ENCODE measurements at places on chromosomes 4 and X.

- no peak for DNase-seq
These were observed 62.8 kb downstream of the NUDT10 start for GRCh38 chrX:51395480-51395809.

GRCh38 chr4:88659055-88659889 is 38.4 kb downstream of the NAP1L5 start:
- no peak for DNase-seq

DNA sequence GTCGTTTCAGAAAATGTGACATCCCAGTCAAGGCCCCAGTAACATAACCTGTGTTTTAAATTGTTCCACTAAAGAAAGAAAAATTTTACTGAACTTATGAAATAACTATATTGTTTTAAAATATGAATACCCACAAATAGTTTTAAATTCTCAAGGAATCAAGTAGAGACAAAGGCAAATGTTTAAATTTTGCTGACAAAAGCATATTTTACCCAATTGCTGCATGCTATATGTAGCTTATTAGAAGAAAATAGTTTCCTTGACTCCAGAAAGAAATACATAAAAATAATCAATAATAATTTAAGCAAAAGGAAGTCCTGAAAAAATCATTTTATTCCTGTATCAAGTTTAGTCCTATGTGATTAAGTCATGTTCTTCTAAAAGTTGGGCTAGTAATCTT is 481.3 kb upstream of the ADGRL3 start:
- DNase-seq: no peak

DNA sequence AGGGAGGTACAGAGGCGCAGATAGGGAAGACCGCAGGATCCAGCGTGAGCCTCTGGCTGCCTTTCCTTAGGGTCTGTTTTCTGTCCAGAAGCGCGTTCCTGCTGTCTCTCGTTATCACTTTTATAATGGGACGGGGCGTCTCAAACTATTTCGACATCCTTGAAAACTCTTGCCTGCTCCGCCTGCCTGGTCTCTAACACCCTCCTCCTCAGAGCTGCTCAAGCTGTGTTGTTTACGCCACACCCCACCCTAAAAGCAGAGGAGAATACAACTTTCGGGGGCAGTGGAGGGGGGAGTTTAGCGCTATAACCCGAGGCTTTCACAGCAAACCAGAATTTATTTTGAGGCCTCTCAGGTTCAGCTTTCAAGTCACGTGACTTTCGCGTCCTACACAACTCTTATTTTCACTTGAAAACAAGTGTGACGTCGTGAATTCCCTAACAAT is 646 bp upstream of the FAM3A start:
- DNase-seq: no peak

GRCh38 chrX:19774905-19775304 is 112.5 kb downstream of the SH3KBP1 start:
- DNase-seq: no peak

GRCh38 chrX:91108761-91109160 is 325.9 kb upstream of the PABPC5 start:
- DNase-seq: no peak

GRCh38 chr4:1452431-1453051 is 46.3 kb upstream of the NKX1-1 start:
- no peak for DNase-seq

DNA sequence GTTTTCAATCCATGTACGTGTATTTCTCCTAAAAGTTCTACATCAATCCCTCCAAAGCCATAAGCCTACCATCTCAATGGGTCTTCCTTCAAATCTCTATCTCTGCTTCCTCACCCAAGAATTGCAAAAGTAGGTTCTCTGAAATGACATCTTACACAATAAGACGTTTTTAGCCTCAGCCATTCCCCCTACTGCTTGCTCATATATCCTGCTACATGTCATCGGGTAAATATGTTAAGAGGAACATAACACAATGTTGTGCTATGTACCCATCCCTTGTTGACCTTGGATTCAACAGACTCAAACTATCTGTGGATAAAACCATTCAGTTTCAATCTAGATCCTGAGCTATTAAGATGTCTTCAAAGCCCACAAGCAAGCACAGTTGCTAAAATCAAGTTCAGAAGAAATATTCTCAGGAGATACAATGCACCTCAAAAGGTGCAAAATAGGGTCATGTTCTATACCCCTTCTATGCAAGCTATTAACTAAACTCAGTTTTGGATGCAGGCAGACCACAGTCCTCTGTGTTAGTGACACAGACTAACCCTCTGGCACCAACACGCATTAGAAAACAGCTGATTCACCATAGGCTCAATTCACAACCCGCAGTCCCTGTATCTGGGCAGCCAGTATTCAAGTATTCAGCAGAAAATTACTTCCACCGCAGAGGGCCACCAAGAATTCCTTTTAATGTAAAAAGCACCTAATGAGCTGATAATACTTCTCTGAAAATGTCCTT is 56.8 kb downstream of the CD99L2 start:
- DNase-seq: no peak

DNA sequence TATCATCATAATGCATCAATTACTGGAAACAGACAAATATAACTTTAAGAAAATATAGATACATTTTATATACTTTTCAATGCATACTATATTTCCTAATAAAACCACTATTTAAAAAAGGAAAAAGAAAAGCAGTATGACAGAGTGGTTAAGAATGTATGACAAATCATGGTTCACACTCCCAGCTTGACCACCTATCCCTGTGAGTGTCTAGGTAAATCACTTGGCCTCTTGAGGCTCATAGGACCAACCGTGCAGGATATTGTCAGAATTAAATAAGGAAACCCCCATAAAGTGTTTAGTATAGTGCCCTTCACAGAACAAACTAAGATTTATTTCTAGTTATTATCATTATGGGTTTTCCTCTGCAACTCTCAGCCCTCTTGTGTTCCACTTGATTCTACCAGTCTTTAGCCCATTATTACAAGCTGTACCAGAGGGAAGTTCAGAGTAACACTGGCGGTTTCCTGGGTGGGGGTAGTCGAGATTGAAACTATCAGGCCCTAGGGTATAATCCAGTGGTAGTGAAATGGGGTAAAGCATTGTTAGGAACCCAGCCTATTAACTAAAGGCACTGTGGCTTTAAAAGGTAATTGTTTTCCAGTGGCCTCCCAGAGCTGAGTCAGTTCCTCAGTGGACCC is 55.5 kb upstream of the PAK3 start:
- DNase-seq: no peak

DNA sequence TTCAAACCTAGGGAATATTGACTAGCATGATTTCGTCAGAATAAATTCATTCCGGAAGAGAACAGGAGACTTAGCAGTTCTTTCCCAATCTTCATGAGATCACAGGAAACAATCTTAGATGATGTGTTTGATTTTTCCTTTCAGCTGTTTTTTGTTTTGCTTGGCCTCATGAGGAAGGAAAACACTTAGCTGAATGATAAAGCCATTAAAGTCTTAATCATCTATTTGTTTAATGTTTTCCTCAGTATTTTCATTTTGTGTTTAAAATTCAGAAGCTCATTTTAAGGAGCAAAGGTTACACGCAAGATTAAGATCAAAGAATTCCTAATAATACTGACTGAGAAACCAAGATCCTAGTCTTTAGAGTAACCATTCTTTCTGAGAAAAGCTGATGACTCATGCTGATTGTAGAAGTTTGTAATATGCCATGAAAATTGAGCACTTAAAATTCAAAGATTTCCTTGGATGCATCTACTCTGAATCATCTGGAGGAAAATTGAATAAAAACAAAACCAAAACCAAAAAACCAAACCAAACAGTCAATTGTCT is 15.4 kb upstream of the TBC1D19 start:
- DNase-seq: no peak

GRCh38 chr4:46890056-46890455 is 19.0 kb downstream of the COX7B2 start:
- DNase-seq: no peak

- DNase-seq: no peak
These were observed 148.0 kb upstream of the STX18 start for GRCh38 chr4:4689694-4690440.

DNA sequence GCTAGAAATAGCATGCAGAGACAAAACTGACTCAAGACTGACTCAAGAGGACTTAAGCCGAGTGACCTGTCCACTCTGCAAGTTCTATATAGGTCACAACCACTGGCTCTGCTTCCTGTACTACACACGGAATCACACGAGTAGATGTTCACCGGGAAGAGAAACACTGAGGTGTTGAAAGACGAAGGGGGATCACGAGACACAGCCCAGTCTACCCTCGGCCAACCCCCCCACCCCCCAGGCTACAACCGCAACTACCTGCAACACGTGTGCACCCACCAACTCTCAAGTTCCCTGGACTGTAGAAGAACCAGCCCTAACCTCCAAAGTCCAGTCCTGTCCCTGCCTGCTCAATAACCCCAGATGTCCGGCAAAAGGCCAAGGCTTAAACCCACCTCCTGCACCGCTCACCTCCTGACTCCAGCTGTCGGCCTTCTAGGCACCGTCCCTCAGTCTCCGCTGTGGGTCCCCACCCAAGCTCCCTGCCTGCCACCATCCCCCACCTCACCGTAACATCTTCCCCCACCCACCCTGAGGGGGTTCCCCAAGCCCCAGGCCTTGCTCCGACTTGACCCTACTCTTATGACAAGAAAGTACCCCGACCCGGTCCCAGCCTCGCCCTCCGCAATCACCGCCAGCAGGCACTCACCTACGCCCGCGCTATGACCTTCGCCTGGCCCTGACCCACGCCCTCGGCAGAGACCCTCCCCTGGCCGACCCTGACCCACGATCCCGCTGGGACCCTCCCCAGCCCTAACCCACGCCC is 739 bp downstream of the GAK start:
- DNase-seq: no peak

- DNase-seq: no peak
These were observed 1.6 kb upstream of the ZC4H2 start for GRCh38 chrX:64977830-64978229.

GRCh38 chrX:101430457-101431078 is 22.5 kb downstream of the HNRNPH2 start:
- no peak for DNase-seq

GRCh38 chrX:2466876-2467656 is 33.7 kb downstream of the DHRSX start:
- DNase-seq: no peak

GRCh38 chr4:99149426-99150019 is 5.4 kb upstream of the ADH4 start:
- no peak for DNase-seq

- DNase-seq: no peak
These were observed 53.8 kb downstream of the CPLX1 start for GRCh38 chr4:772118-772517.

- DNase-seq: no peak
These were observed 485.1 kb upstream of the TENM3 start for GRCh38 chr4:181757910-181758660.

GRCh38 chr4:80393246-80393969 is 57.9 kb downstream of the CFAP299 start:
- DNase-seq: no peak

DNA sequence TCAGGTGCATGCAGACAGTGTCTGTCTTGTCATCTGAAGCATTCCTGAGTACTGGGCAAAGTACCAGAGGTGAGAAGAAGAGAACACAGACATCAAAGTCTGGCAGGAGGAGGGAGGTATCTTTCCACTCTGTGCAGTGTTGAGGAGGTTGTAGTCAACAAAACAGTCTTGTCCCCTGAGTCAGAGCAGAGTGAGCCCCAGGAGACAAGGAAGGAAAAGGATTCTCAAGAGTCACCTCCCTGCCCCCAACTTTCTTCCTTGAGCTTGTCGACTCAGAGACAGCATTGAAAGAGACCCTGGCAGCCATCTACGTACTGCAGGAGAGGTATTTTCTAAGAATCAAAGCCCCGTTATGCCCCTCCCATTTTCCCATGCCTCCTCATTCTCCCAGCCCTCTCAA is 4.4 kb upstream of the SRPX start:
- DNase-seq: no peak

DNA sequence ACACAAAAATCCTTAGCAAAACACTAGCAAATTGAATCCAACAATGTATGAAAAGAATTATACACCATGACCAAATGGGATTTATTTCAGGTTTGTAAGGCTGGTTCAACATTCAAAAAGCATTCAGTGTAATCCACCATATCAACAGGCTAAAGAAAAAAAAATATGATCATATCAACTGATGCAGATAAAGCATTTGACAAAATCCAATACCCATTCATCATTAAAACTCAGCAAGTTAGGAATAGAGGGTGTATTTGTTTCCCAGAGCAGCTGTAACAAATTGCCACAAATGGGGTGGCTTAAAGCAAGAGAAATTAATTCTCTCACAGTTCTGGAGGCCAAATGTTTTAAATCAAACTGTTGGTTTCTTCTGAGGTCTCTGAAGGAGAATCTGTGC is 10.7 kb downstream of the VSIG1 start:
- no peak for DNase-seq

DNA sequence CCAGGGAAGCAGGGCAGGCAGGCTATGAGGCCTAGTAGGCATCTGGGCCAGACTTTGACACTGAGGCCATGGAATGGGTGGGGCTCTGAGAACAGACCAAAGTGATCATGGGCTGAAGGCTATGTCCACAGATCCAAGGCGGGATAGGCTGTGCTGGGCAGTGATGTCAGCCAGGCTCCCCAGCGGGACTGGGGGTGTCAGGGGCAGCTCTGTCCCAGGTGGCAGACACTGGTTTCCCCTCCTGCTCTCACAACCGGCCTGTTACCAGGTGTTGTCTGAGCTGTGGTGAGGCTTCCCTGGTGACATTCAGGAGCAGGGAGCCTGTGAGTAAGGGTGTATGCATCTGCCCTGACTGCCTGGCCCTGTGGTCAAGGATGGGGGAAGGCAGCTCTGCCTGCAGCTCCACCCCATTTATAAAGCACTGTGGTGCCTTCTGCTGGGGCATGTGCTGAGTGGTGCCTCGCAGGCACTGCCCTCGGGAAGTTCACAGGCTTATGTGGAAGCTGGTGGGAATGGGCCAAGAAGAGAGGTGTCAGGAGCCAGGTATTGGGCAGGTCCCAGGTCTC is 2.9 kb downstream of the IL9R start:
- DNase-seq: peak; percentile 36

GRCh38 chr4:94463771-94464170 is 12.0 kb downstream of the PDLIM5 start:
- DNase-seq: no peak

DNA sequence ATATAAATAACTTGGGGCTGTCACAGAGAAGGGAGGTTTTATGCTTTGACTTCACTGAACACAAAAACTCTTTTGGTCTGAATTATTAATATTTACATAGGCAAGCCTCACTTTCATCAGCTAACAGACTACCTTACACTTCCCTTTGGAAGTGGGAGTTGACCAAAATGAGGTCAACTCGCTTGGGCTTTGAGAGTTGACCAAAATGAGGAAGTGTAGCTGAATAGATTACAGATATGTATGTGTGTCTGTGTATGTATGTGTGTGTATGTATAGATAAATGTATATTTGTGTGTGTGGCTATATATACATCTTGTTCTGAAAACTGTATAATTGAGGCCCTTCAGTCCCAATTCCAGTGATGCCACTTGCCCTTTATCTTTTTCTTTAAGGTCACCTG is 113.3 kb upstream of the IL13RA1 start:
- DNase-seq: no peak

DNA sequence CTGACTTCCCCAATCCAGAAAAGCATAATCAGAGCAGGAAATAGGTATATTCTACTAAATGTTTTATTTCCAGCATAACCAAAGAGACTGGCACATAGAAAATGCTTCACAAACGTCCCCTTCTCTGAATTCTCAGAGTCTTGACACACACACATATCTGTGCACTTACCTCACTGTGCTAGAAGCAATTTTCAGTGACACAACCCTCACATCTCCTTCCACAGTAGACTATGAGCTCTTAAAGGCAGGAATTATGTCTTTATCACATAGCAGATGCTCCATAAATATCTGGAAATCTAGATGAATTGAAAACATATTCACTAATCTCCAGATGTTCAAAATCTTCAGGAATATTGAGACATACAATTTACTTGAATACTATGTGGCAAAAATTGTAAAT is 5.9 kb downstream of the SOWAHB start:
- DNase-seq: no peak
